ENCODE measurements at places on chromosomes 1 and 21. TPM values are rescaled to one million over a fixed set of nuclear protein-coding genes. Genes with fewer than 3 reads are reported as not detected.
A peak's percentile ranks its signal among the peaks of the same experiment; 100 is the strongest.

- H3K4me3 ChIP-seq, result no peak overlapping the region
- no peak overlapping the region for H3K27ac ChIP-seq
- no peaks in the 10 kb centered on the region for H3K4me1 ChIP-seq
- H3K36me3 ChIP-seq, result no peaks in the 10 kb centered on the region
These were observed 154.2 kb upstream of the NRIP1 start for GRCh38 chr21:15219039-15219438.

GRCh38 chr1:42179275-42179674, 14.7 kb upstream of the GUCA2A start:
- no peaks in the 10 kb centered on the region for H3K36me3 ChIP-seq
- H3K27ac ChIP-seq, result peak overlapping the region; percentile 32
- H3K4me3 ChIP-seq, result no peak overlapping the region
- H3K27me3 ChIP-seq, result no peaks in the 10 kb centered on the region

- no peaks in the 10 kb centered on the region for H3K27me3 ChIP-seq
- no peaks in the 10 kb centered on the region for H3K36me3 ChIP-seq
- peak overlapping the region; percentile 80 for H3K27ac ChIP-seq
- H3K4me3 ChIP-seq, result no peak overlapping the region
- H3K4me1 ChIP-seq, result peaks cover 40% of the 10 kb centered on the region
These were observed 59.1 kb downstream of the PLXNA2 start for GRCh38 chr1:208184966-208185654.

DNA sequence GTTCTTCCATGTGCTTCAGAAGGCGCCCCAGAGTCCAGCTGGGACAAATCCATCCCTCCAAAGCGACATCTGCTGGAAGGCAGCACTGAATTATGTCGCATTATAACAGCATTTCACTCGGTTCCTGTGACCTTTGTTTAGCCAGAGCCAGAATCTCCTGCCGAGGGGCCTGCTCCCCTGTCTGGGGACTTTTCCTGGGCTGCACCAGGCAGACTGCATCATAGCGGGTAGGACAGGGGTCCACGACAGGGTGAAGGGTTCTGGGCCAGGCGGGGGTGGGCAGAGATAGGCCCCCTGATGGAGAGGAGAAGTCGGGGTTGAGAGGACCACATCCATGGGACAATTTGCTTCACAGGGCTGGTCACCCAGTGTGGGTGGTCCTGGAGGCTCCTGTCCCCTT, 276.9 kb downstream of the MATN1 start:
- no peak overlapping the region for H3K4me3 ChIP-seq
- H3K36me3 ChIP-seq, result no peaks in the 10 kb centered on the region
- H3K27ac ChIP-seq, result no peak overlapping the region

GRCh38 chr1:30162565-30162964, 560.8 kb downstream of the MATN1 start:
- H3K27me3 ChIP-seq, result no peaks in the 10 kb centered on the region
- no peak for DNase-seq
- no peak overlapping the region for H3K4me3 ChIP-seq
- H3K27ac ChIP-seq, result no peak overlapping the region
- H3K36me3 ChIP-seq, result no peaks in the 10 kb centered on the region

NR1I3 gene
- total RNA-seq, result not detected

KRTAP11-1 gene
- total RNA-seq, result not detected

GJC2 gene
- 2.6 TPM for total RNA-seq

DNA sequence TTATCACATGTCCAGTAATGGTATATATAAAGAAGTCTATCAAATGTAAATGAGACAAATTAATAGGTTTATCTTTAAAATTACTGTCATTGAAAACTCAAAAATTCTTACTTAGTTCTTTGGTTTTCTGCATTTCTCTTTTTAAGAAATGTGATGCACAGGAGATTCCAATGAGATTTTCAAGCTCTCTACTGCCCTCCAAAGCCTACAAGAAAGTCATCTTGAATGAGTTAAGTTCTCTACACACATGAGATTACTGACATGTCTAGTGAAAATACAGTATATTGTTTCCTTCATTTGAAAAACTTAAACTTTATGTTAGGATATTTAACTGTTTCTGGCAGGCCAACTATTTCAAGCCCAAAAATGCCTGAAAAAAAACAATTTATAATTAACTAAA, 68.8 kb downstream of the ITGB3BP start:
- no peak for DNase-seq
- no peaks in the 10 kb centered on the region for H3K27me3 ChIP-seq
- no peak overlapping the region for H3K27ac ChIP-seq
- no peaks in the 10 kb centered on the region for H3K4me1 ChIP-seq
- no peaks in the 10 kb centered on the region for H3K36me3 ChIP-seq

WNT2B gene
- 11.1 TPM for total RNA-seq

GRCh38 chr21:46066591-46067331, 31.2 kb upstream of the COL6A2 start:
- H3K4me1 ChIP-seq, result peaks cover 19% of the 10 kb centered on the region
- no peak overlapping the region for H3K4me3 ChIP-seq
- H3K27ac ChIP-seq, result peak overlapping the region; percentile 99

DNA sequence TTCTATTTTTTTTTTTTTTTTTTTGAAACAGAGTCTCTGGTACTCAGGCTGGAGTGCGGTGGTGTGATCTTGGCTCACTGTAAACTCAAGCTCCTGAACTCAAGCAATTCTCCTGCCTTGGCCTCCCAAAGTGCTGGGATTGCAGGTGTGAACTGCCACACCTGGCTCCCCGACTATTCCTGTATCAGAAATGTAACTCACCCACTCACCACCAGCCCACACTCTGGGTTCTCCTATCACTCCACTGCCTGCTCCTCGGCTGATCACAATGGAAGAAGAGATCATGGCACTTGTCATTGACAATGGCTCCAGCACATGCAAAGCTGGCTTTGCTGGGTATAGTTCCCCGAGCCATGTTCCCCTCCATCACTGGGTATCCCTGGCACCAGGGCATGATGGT, 15.9 kb downstream of the RABIF start:
- H3K27ac ChIP-seq, result no peak overlapping the region
- H3K27me3 ChIP-seq, result no peaks in the 10 kb centered on the region
- no peaks in the 10 kb centered on the region for H3K36me3 ChIP-seq
- no peak for DNase-seq

KIF26B gene
- total RNA-seq, result 0.27 TPM

DNA sequence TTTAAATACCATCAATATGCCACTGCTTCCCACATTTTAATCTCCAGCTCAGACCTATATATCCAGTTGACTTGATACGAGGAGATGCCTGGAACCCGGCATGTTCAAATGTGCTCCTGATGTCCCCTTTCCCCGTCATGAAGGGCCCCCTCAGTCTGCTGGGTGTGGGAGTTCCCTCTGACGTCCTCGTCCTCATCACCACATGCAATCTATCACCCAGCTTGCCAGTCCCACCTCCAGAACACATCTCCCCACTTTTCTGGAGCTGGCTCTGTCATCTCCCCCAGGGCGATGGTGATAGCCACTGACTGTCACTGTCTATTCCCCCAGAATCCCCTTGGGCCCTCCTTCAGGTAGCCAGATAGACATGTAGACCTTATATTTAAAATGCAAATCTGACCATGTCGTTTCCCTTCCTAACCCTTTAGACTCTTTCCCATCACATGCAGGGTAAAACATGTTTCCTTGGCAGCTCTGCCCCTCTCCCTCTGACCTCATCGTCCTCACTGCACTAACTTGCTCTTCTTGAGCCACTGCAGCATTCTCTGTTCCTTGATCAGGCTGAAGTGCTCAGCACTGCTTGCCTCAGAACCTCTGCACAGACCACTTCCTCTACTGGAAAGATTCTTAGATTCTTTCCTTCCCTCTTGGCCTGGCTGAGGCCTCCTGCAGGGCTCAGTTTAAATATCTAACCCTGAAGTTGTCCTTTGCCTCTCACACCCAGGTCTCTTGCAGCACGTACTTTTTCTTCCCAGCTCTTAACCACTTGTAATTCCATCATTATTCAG, 7.4 kb downstream of the AZIN2 start:
- H3K36me3 ChIP-seq, result no peaks in the 10 kb centered on the region
- no peak overlapping the region for H3K27ac ChIP-seq
- H3K4me3 ChIP-seq, result no peak overlapping the region
- no peaks in the 10 kb centered on the region for H3K27me3 ChIP-seq
- H3K4me1 ChIP-seq, result no peaks in the 10 kb centered on the region

DNA sequence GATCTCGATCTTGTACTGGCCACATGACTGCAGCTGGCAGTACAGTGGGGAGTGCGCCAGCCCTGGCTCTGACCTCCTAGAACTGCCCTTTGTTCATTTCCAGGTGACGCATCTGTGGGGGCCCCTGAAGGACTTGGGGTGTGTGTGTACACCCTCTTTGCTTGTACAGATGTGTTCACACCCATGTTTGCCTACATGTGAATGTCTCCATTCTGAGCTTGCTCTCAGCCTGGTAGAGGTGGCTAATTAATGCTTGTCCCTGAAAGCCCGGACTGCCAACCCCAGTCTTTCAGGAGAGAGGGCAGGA, 19.8 kb downstream of the TNFRSF1B start:
- H3K27me3 ChIP-seq, result no peaks in the 10 kb centered on the region
- DNase-seq, result no peak
- no peaks in the 10 kb centered on the region for H3K4me1 ChIP-seq
- H3K27ac ChIP-seq, result no peak overlapping the region
- no peaks in the 10 kb centered on the region for H3K36me3 ChIP-seq

MPZ gene
- total RNA-seq, result 10.7 TPM

GRCh38 chr1:97047421-97047793, 325.8 kb downstream of the PTBP2 start:
- no peak overlapping the region for H3K27ac ChIP-seq
- H3K4me3 ChIP-seq, result no peak overlapping the region
- DNase-seq, result no peak
- no peaks in the 10 kb centered on the region for H3K27me3 ChIP-seq
- H3K4me1 ChIP-seq, result no peaks in the 10 kb centered on the region
- no peaks in the 10 kb centered on the region for H3K36me3 ChIP-seq

KRTAP10-5 gene
- not detected for total RNA-seq

DNA sequence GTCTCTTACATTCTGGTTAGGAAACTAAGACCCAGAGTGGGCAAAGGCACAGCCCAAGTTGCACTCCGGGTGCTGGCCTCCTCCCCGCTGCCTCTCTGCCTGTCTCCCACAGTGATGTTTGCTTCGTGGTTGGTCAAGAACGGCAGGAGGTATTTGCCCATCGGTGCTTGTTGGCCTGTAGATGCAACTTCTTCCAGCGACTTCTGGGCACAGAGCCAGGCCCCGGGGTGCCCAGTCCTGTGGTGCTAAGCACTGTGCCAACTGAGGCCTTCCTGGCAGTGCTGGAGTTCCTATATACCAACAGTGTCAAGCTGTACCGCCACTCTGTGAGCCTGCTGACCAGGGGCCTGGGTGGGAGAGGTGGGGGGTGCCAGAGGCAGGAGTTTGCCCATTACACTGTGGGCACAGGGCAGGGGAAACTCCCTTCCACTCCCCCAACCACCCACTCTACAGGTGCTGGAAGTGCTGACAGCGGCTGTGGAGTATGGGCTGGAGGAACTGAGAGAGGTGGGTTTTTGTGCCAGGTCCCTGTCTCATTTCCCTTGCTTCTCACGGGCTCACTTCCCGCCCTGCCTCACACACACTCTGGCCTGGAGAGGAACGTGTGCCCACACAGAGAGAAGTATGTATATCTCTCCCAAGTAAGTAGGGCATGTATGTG, 1.9 kb downstream of the BTBD19 start:
- H3K4me1 ChIP-seq, result peaks cover 56% of the 10 kb centered on the region
- peak; percentile 62 for DNase-seq
- H3K27ac ChIP-seq, result peak overlapping the region; percentile 99

GRCh38 chr1:21271550-21271949, 18.7 kb downstream of the ECE1 start:
- no peak for DNase-seq
- H3K4me3 ChIP-seq, result no peak overlapping the region

DNA sequence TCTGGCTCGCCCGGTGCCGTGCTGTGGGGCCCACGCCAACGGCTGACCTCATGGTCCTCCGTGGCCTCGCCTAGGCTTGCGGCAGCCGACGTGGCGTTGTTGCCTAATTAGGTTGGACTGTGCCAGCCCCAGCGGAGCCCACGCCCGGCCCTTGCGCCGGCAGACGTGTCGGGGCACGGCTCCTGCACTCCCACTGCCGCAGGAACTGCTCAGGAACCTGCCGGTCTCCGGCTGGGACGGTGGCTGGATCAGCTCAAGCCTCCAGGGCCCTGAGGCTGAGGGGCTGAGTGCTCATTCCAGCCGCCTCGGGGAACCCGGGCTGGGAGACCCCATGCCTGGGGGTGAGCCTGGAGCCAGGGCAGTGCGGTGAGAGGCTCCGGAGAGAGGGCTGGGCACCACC, 16.1 kb upstream of the PEX10 start:
- H3K27ac ChIP-seq, result no peak overlapping the region
- H3K27me3 ChIP-seq, result no peaks in the 10 kb centered on the region

GRCh38 chr1:90768098-90768497, 51.0 kb upstream of the BARHL2 start:
- H3K27ac ChIP-seq, result no peak overlapping the region
- no peaks in the 10 kb centered on the region for H3K36me3 ChIP-seq
- H3K4me1 ChIP-seq, result no peaks in the 10 kb centered on the region
- H3K27me3 ChIP-seq, result no peaks in the 10 kb centered on the region
- no peak overlapping the region for H3K4me3 ChIP-seq

DNA sequence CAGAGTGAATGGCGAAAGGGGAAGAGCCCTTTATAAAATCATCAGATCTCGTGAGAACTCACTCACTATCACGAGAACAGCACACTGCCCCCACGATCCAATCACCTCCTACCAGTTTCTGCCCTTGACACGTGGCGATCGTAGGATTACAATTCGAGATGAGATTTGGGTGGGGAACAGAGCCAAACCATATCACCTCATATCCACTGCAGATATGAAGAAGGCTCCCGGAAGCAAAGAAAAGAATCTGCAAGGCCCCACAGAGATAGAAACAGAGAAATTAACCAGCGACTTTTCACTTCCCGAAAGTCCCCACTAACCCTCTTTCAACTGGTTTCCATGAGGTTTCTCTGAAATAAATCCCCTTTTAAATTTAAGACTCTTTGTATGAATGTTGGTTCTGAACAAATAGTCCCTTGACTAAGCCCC, 86.2 kb upstream of the IRF2BP2 start:
- no peak for DNase-seq
- H3K4me1 ChIP-seq, result no peaks in the 10 kb centered on the region
- H3K27ac ChIP-seq, result no peak overlapping the region
- no peaks in the 10 kb centered on the region for H3K36me3 ChIP-seq
- H3K4me3 ChIP-seq, result no peak overlapping the region
- no peaks in the 10 kb centered on the region for H3K27me3 ChIP-seq

CYP4A11 gene
- total RNA-seq, result 1.0 TPM

- no peaks in the 10 kb centered on the region for H3K4me1 ChIP-seq
- peak overlapping the region; percentile 34 for H3K27ac ChIP-seq
- DNase-seq, result no peak
- H3K4me3 ChIP-seq, result peak overlapping the region; percentile 47
These were observed 780 bp downstream of the HIVEP3 start for GRCh38 chr1:41917835-41918449.

Data from uterus (tissue), 4 donors.